ENCODE measurements at places on chromosomes 5 and 9.

- no peak for DNase-seq
Measured at GRCh38 chr9:134198791-134199190, 34.4 kb upstream of the RNU6ATAC start.

GRCh38 chr5:5716665-5717064 lies 294.2 kb downstream of the ICE1 start:
- DNase-seq, result no peak

DNA sequence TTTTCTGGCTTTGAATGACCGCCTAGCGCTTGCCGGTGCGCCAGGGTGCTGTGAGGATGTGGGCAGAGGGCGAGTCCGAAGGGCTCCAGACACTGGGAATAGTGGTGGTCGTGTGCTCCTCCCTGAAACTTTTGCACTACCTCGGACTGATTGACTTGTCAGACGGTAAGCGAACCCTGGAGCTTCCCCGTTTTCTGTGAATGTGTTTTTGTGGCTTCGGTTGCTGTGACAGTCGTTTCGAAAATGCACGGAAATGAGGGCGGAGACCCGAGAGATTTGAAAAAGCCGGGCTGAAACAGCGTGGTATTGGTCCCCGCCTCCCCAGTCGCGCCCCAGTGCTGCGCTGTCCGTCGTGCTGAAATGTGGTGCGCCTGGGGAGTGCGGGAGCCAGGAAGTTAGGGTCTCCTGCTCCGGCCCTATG lies 102.5 kb upstream of the GABRP start:
- no peak for DNase-seq

GRCh38 chr5:23825196-23825595 lies 317.8 kb downstream of the PRDM9 start:
- no peak for DNase-seq

DNA sequence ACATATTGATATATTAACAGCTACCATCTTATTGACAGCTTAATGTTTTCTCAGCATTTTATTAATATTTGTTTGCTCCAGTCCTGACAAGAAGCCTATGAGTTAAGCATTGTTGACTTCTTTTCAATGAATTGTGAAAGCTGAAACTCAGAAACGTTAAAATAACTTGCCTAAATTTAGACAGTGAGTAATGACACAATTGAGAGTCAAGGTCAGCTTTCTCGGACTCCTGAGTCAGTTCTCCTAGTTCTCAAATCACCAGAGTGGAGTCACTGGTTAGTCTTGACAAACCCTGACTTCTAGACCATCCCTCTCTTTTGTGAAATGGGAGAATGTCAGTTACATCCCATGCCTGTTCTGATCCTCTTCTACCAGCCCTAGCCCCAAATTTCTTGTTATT lies 222.7 kb upstream of the ACO1 start:
- no peak for DNase-seq

GRCh38 chr9:8365029-8365428 lies 565.5 kb upstream of the DMAC1 start:
- no peak for DNase-seq

GRCh38 chr5:28403846-28404245 lies 1365.5 kb upstream of the CDH9 start:
- no peak for DNase-seq

GRCh38 chr9:134684375-134684723 lies 42.7 kb downstream of the COL5A1 start:
- DNase-seq, result no peak

- DNase-seq, result no peak
Measured at GRCh38 chr9:86471171-86471815, 117.1 kb upstream of the TUT7 start.

Measured in stimulated activated CD4-positive, alpha-beta T cell treated with anti-CD3 and anti-CD28 coated beads, Interleukin-2, amount 100 ng/mL, for 4 hours (primary cell).